Retina (tissue), 1 donor: ENCODE measurements at places on chromosomes 5 and 9.

DNA sequence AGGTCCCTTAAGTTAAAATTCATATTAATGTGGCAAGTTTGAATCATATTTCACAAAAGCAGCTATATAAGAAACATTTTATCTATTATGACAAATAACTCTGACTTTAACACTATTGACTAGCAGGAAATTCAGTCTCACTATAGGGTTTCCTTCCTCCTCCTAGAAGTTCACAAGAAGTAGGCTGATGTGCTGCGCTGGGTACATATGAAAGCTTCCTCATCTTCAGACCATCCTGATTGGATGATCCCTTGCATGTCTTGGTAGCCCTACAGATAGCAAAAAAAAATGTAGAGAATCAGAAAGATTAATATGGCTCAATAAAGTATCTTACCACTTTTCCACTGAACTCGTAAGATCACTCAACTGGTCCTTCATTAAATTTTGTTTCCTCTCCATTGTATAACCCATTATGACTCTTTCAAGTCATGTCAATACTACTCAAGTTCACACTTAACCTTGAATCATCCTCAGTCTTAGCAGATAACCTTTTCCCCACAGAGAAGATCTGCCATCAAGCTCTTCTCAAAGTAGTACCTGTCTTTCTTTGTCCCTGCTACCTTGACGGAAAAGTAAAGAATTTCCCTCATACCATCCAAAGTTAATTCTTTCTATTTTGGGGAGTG lies 11.5 kb upstream of the PSIP1 start:
- DNase-seq = no peak

DNA sequence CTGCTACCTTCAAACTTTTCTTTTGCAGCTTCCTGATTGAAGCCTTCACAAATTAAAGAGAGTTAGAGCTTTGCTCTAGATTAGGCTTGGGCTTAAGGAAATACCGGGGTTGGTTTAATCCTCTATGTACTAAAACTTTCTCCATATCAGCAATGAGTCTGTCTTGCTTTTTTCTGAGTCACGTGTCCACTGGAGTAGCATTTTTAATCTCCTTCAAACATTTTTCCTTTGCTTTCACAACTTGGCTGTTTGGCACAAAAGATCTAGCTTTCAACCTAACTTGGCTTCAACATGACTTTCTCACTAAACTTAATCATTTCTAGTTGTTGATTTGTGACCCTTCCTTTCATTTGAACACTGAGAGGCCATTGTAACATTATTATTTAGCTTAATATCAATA lies 261.6 kb downstream of the PLK2 start:
- DNase-seq = no peak

DNA sequence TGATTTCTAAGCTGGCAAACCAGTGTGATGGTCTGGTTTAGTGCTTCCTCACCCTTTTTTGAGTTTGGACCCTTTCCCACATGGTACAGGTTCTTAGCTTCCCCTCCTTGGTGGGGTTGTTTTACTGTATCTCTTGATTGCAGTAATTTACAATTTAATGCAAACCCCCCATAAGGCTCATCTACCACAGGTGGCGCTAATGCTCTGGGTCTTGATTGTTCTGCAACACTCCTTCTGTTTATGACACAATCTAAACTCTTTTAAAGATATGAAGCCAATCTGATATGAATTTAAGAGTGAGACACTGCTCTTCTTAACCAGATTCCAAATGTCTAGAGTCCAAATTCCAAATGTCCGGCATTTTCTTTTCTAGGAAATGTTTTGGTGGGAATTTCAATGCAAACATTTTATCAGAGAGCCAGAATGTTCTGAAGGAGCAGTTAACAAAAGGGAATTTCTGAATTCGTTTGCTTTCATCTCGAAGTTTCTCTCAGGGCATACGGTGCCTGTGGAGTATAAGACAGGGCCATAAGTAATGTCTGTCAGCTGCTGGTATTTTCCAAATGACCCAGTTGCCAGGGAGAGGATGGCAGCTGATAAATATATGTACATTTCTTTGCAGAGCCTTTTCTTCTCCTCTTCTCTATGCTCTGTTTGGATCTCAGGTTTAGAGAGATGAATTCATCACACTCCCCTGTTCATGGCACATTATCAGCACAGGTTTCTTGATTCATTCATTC lies 246.8 kb downstream of the ARHGAP26 start:
- no peak for DNase-seq

- peak; percentile 50 for DNase-seq
These were observed 162.7 kb downstream of the ZNF608 start for GRCh38 chr5:124583469-124584350.

GRCh38 chr5:177328545-177329231 lies 17.0 kb upstream of the MXD3 start:
- no peak for DNase-seq
